ENCODE measurements at places on chromosomes 13 and 19.
A peak's percentile ranks its signal among the peaks of the same experiment; 100 is the strongest.

DNA sequence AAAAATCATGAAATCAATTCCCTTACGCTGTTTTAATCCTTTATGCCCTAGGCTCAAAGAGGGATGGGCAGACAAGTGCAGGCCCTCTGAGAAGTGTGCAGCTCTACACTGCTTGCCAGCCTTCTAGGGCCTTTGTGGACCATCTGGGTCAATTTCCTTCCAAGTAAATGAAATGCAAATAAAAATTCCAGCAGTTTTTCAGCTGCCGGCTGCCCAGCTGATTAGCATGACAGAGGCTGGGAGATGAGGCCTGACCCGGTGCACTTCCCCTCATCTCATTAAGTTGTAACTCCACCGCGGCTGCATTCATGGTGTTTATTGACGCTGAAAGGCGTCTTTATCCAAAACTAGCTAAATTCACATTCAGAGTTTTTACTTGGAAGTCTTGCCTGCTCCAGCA, 47.5 kb upstream of the GSX1 start:
- no peak for DNase-seq

- no peak for DNase-seq
Observed at GRCh38 chr13:112967686-112968379, 1.2 kb upstream of the MCF2L start.

DNA sequence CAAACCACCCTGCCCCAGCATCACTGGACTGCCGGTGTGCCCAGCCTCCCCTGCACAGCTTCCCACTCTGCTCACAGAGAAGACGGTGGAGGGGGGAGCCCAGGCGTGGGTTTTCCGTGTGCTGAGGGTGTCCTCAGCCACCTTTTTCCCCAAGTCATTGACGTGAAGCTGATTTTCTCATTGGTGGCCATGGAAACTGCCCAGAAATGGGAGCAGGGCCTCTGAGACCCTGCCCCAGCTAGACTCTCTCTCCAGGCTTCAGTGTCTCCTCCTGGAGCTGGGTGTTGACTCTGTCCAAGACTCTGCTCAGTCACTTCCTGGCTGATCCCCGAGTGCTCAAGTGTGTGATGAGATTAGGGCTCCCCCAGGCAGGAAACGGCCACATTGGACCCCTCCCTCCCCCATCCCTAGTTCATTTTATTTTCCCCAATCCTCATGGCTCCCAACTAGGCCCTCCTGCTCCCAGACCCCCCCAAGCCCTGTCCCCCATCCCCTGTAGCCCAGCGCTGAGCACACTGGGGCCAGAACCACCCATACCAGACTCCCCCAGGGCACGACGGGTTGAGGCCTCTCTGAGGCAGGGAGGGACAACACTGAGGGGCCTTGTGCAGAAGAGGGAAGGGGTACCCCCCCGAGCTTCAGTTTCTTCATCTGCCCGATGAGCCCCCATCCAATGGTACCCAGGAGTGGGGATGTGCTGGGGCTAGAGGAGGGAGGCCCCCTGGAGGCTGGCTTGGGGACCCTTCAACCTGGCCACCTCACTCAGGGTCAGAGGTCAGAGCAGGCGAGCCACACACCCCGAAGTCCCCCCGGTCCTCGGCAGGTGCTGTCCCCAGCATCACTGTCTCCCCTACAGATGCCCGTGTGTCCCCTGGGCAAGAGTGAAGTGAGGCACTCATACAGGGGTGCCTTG, 1.2 kb upstream of the F2RL3 start:
- DNase-seq, result no peak

DNA sequence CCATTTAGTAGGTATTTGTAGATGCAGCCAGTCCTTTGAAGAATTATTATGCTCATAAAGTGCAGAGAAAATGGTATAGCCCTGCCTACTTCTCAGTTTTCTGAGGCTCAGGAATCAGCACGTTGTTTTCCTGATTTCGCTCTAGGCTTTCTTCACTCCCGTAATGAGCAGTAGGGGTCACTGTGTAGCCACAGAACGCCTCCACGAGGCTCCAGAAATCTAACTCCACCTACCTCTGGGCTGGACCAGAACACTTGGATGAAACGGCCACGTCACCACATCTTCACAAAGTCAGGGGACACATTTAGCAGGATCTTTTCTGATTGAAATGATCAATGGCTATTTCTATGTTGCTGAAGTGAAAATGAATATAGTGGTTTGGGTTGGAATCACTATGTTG, 49.8 kb upstream of the GTF3A start:
- DNase-seq, result peak; percentile 69

- DNase-seq, result no peak
Observed at GRCh38 chr19:1855828-1856255, 7.5 kb downstream of the KLF16 start.

GRCh38 chr13:25742220-25742619, 309.6 kb downstream of the SHISA2 start:
- no peak for DNase-seq

DNA sequence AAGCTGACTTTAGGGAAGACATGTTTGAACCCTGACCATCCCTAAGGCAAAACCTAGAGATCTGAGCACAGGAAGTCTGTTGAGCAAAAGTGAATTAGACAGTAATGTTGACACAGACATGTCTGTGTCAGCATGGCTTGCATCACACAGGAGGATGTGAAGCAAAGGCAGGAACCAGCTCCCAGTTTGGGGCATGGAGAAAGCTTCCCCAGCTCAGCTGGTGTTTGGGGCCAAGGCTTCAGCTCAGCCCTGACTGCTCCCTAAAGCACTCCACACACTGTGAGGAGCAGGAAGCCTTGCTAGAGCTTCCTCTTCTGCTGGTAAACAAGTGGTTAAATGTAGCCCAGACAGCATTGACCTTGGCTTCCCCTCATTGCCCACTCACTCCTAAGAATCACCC, 153.8 kb upstream of the UBL3 start:
- no peak for DNase-seq

DNA sequence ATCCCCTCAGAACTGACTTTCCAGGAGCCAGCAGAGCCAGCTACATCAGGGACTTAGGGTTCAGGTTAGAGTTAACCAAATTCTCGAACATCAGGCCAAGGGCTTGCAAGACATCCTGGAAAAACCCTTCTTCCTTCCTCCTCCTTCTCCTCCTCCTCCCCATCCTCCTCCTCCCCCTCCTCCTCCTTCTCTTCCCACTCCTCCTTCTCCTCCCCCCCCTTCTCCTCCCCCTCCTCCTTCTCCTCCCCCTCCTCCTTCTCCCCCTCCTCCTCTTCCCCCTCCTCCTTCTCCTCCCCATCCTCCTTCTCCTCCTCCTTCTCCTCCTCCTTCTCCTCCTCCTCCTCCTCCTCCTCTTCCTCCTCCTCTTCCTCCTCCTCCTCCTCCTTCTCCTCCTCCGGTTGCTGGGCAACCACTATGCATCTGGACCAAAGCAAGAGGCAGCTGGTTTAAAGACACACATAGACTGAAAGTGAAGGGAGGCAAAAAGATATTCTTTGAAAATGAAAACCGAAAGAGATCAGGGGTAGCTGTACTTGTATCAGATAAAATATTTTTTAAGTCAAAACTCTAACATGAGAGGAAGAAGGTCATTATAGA, 5.9 kb upstream of the CCL25 start:
- DNase-seq, result no peak

Data from renal cortical epithelial cell (primary cell).